ENCODE measurements at places on chromosomes 2 and 18.

DNA sequence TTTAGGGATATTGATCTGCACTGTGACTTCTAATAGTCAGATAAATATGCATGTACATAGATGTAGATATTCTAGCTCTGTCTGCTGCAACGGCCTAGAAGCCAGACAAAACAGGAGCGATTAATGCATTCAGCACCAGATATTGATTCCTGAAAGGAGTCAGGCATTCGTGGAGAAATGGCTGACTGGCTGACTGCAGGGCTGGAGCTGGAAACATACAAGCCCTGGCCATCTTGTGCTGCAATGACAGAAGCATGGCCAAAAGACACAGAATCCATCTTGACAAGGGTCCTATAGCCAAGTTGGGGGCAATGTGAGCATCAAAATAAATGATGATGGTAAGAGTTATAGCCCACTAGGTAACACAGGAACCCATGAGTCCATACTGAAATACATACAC, 231.5 kb upstream of the KLHL29 start:
- DNase-seq = no peak

DNA sequence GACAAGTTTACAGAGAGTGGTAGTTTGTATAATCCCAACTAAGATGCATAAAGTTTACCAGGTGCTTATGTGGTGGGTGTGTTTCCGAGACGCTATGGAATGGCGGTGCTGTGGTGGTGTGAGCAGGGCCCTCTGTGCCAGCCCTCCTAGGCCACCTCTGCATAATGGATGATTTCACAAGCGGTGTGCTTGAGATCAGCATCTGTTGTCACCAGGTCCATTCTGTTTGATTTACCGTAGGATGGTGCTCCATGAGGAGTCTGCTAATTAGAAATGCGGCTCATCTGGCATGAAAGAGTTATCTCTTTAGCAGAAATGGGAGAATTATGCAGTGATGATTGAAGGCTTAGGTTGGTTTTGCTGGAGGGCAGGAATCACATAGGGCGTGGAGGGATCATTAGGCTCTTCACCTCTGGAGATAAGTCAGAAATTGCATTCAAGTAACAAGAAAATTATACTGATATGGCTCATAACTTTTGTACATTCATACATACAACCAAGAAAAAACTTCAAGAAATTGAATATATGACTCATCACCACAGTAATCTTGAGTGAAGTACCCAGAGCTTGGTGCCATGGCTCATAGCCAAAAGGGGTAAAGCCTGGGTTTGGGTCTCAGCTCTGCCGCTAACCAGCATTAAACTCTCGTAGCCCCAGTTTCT, 41.4 kb downstream of the CRIM1 start:
- DNase-seq = no peak

- no peak for DNase-seq
These were observed 182.3 kb upstream of the PGAP1 start for GRCh38 chr2:197108758-197109157.

DNA sequence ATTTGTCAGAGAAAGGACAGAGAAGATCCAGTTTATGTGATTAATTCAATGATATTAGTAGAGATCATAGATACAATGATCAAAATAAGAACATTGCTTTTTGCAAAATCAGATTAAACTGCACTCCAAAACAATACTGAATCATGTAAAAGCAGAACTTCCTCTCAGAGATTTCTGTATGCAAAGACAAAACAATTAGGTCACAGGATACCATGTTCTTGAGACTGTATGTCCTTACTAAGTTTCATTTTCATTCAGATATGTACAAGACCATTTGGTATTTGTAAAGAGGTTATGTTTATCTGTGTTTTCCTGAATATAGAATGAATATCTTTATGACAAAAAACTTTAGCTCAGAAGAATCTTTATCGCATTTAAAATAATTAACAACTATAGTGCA, 161.8 kb downstream of the DLGAP1 start:
- DNase-seq = no peak
